ENCODE measurements at places on chromosomes 13 and 19. TPM values are rescaled to one million over a fixed set of nuclear protein-coding genes. Genes with fewer than 3 reads are reported as not detected.

- DNase-seq, result no peak
Measured at GRCh38 chr19:45660636-45661035, 7.4 kb upstream of the GIPR start.

Gene RNF113B
- total RNA-seq, result not detected

DNA sequence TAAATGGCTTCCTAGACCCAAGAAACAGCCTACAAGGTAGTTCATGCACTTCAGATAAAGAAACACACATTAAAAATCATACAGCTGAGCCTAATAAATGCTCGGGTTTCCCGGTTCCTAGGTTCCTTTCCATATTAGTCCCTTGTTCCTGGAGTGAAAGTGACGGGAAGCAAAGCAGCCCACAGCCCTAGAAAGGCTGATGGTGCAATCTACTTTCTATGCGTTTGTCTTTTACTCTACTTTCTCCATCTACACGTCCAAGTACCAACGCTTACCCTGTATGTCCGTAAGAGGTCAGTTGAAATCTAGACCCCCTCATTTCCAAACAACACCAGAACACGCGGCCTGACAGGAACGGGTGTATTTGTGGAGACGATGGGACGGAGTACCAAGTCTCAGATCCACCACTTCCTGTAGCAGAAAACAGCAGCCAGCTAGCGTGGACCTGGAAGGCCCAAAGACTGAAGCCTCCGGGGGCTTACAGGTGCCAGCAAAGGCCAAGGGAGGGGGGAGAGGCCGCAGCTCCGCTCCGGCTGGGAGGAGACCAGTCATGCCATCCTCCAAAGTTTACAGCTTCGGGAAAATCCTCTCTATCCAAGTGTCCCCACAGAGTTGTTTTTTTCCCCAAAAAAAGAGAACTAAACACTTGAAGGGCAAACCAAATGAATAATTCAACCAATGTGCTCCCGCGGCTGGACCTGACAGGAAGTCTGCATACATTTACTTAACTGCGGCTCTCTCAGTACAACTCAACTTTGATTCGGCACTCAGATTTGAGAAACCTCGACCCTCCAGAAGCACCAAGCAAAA lies 34.1 kb downstream of the STK24 start:
- DNase-seq, result peak; percentile 62

DNA sequence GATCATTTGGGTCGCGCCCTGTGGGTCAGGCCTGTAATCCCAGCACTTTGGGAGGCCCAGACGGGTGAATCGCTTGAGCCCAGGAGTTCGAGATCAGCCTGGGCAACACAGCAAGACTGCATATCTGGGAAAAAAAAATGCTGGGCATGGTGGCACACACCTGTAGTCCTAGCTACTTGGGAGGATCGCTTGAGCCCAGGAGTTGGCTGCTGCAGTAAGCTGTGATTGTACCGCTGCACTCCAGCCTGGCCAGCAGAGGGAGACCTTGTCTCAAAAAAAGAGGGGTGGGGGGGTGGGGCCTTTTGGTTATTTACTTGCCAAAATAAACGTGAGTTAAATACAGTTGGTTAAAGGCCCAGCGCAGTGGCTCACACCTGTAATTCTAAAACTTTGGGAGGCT lies 9.8 kb upstream of the ZNF544 start:
- no peak for DNase-seq

Gene LSR
- 28.1 TPM for total RNA-seq

DNA sequence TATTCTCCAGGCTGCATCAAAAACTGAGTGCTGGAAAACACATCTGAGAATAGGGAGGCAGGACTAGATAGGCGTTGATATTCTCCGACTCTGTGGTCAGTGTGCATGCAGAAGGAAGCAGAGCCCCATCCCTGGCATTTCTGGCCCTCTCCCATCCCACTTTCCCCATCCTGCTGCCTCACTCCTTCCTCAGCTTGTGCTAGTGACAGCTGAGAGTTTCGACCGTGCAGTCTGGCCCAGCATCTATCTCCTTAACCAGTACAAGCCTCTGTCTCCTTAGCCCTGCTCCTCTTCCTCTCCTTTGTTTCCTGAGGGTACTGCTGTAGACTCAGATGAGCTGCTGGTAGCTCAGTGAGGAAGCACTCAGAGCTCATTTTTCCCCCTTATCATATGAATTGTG lies 163.2 kb downstream of the SUCLA2 start:
- no peak for DNase-seq

GRCh38 chr19:4352701-4353121 lies 9.3 kb downstream of the MPND start:
- DNase-seq, result peak; percentile 34

Gene CRX
- total RNA-seq, result not detected
